Natural killer cell treated with Interleukin-12 subunit alpha and Interleukin-12 subunit beta and Interleukin-15 and Interleukin-18, amount 100 ng/mL, for 72 hours (primary cell): ENCODE measurements at places on chromosomes 6 and 20. TPM values are rescaled to one million over a fixed set of nuclear protein-coding genes. Genes with fewer than 3 reads are reported as not detected.

- no peak for DNase-seq
Observed at GRCh38 chr20:46970937-46971630, 76.4 kb downstream of the EYA2 start.

GRCh38 chr6:114042267-114043016, 71.5 kb upstream of the HDAC2 start:
- no peak for DNase-seq

GRCh38 chr6:40848038-40848437, 191.0 kb downstream of the UNC5CL start:
- DNase-seq: no peak

Gene NUDT3
- total RNA-seq: 9.2 TPM

DNA sequence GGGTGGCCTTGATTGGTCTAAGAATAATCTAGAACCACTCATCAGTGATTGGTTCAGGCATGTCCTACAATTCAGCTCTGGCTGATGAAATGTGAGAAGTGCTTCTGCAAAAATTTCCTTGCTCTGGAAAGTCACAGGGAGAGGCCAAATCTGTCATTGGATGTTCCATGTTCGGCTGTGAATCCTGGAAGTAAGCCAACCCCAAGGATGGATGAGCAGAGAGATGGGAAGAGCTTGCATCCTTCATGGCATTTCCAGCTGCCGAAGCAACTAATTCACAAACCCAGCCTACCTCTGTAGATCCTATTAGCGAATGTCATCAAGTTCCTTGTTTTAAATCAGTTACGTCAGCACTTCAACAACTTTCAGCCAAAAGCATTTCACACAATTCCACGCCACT, 187.2 kb upstream of the SOX4 start:
- DNase-seq: no peak
